Stimulated activated CD4-positive, alpha-beta T cell treated with anti-CD3 and anti-CD28 coated beads, Interleukin-1b, Interleukin-23, amount 100 ng/mL, for 1 hour (primary cell): ENCODE measurements at places on chromosomes 7 and 10.

GRCh38 chr7:70242826-70243225, 644.6 kb downstream of the AUTS2 start:
- no peak for DNase-seq

GRCh38 chr7:741191-741671, 14.2 kb upstream of the PRKAR1B start:
- DNase-seq: no peak

DNA sequence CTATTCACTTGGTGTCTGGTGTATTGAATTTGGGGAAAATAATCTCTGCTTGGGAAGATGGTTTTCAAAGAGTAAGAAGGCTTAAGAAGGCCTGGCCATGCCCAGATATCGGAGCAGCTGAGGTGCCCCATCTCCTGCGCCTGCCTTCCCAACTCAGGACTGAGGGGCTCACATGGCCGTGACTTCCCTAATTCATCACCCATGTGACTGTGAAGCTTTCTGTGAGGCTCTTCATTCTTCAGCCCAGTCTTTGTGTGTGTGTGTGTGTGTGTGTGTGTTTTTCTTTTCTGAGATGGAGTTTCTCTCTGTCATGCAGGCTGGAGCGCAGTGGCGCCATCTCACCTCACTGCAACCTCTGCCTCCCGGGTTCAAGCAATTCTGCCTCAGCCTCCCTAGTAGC, 53.2 kb downstream of the PROSER2 start:
- no peak for DNase-seq

GRCh38 chr7:10537764-10538163, 435.9 kb upstream of the PHF14 start:
- DNase-seq: no peak
